ENCODE measurements at places on chromosomes 12 and 14. TPM values are rescaled to one million over a fixed set of nuclear protein-coding genes. Genes with fewer than 3 reads are reported as not detected.

SCNN1A gene
- total RNA-seq: 0.18 TPM

GPR65 gene
- 2.2 TPM for total RNA-seq

DNA sequence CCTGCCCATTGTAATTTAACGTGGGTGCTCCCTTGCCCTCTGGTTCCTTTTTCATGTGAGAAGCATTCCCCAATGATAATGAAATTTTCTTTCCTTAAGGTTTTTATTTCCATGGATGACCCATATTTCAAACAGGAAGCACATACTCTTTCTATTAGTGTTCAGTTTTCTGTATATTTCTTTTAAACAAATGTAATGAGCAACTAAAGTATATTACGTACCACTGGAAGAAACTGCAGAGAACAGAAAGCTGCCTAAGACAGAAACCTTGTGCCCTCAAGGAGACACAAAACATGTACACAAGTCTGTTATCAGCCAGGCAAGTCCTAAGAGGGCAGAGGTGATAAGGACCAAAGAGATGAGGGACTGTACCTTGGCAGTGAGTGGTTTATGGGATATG lies 414.9 kb downstream of the ETNK1 start:
- no peak overlapping the region for H3K27ac ChIP-seq
- no peak overlapping the region for H3K4me3 ChIP-seq
- H3K27me3 ChIP-seq: no peaks in the 10 kb centered on the region
- no peaks in the 10 kb centered on the region for H3K4me1 ChIP-seq

- peaks cover 76% of the 10 kb centered on the region for H3K4me1 ChIP-seq
- H3K4me3 ChIP-seq: peak overlapping the region; percentile 30
- H3K27ac ChIP-seq: peak overlapping the region; percentile 87
- no peaks in the 10 kb centered on the region for H3K36me3 ChIP-seq
Measured at GRCh38 chr14:76953311-76953945, 75.1 kb downstream of the IRF2BPL start.

DNA sequence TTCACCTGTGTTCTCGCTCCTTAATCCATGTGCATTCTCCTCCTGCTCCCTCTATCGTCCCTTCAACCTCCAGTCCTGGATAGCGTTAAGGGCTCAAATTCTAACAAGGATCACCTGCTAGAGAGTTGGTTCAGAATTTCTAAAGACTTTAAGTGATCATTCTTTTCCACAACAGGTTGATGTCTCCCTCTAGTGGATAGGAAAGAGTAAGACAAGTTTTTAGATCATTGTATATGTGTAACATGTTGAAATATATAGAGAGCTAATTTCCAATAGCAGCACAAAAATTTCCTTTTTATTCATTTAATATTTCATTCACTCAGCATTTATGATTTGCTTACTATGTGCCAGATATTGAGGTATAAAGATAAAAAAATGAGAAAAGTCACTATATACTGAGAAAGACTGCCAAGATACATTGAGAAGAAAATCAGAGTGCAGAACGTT lies 9.3 kb upstream of the ESR2 start:
- H3K27ac ChIP-seq: no peak overlapping the region
- no peaks in the 10 kb centered on the region for H3K4me1 ChIP-seq
- H3K27me3 ChIP-seq: no peaks in the 10 kb centered on the region
- no peaks in the 10 kb centered on the region for H3K36me3 ChIP-seq
- DNase-seq: no peak

GRCh38 chr14:69941768-69942742 lies 62.8 kb downstream of the SMOC1 start:
- H3K4me3 ChIP-seq: no peak overlapping the region
- H3K36me3 ChIP-seq: no peaks in the 10 kb centered on the region
- H3K27ac ChIP-seq: no peak overlapping the region
- H3K27me3 ChIP-seq: no peaks in the 10 kb centered on the region

NEUROD4 gene
- not detected for total RNA-seq

DNA sequence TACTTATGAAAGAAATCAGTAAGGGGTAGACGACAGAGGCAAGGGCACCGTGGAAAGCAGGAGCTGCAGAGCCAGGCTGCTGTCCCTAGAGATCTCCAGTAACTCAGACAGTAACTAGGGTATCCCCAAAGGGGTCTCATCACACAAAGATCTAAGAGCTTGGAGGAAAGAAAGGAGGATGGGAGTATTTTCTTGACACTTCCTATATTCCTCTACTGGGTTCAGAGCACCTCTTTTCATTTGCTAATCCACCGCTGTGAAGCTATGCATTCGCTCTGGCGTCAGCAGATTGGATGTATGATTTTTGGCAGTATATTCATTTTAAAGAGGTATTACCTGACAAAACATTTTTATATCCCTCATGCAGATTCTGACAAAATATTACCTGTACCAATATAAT lies 12.6 kb downstream of the USP44 start:
- H3K27me3 ChIP-seq: no peaks in the 10 kb centered on the region
- H3K4me1 ChIP-seq: no peaks in the 10 kb centered on the region
- H3K36me3 ChIP-seq: no peaks in the 10 kb centered on the region
- H3K4me3 ChIP-seq: no peak overlapping the region
- H3K27ac ChIP-seq: no peak overlapping the region

GRCh38 chr12:22217556-22217955 lies 117.0 kb downstream of the ST8SIA1 start:
- H3K27ac ChIP-seq: no peak overlapping the region
- no peaks in the 10 kb centered on the region for H3K27me3 ChIP-seq
- H3K36me3 ChIP-seq: no peaks in the 10 kb centered on the region
- DNase-seq: no peak
- H3K4me1 ChIP-seq: no peaks in the 10 kb centered on the region

DNA sequence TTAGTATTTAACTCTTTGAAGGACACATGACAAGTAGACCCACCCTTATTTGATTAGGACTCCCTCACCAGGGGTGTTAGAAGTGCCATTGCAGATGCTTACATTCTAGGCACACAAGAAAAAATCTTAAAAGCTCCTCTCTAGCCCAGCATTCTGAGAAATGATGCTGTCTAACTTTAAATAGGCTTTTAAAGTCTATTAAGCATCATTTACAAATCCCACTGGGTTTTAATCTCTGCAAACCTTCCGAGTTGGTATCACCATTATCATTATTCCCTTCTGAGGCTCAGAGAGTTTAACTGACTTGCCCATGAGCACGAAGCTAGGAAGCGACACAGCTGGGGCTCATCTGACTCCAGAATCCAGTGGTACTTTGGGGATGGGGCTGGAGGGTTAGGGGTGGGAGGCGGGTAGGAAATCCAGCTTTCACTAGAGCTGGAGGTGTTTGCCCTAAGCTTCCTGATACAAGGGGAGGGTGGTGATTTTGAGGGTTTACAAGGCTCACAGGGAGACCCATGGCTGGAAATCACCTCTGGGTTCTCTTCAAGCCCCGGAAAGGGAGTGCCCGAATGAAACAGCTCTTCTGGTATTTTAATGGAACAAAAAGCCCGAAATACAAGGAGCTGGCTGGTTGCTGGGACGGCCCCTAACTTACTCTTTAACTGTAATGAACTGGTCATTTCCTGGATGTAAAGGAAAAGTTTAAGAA lies 109.2 kb upstream of the FUT8 start:
- H3K36me3 ChIP-seq: no peaks in the 10 kb centered on the region
- no peak overlapping the region for H3K27ac ChIP-seq
- no peaks in the 10 kb centered on the region for H3K4me1 ChIP-seq
- H3K27me3 ChIP-seq: no peaks in the 10 kb centered on the region
- H3K4me3 ChIP-seq: no peak overlapping the region

Measured in SJSA1 (cell line).